Tibial nerve (tissue), 4 donors: ENCODE measurements at places on chromosomes 11 and 22. TPM values are rescaled to one million over a fixed set of nuclear protein-coding genes. Genes with fewer than 3 reads are reported as not detected.

DNA sequence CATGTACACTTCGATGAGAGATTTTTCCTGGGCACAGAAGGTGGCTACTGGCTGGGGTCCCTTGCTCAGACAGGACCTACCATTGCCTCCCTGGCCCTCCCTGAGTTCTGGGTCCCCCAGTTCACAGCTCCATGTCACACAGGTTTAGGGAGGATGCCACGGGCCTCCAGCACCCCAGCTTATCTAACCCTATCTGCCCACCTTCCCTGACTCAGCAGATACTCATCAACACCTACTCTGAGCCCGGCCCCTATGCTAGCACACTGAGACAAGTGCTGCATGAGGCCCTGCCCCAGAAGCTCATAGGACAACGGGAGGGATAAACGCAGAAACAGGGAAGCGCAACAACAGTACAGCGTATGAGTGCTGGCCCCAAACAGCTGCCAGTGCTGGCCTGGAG lies 9.6 kb downstream of the NAGA start:
- H3K4me3 ChIP-seq: no peak overlapping the region
- no peak overlapping the region for H3K27ac ChIP-seq
- H3K27me3 ChIP-seq: no peaks in the 10 kb centered on the region
- no peaks in the 10 kb centered on the region for H3K4me1 ChIP-seq

DNA sequence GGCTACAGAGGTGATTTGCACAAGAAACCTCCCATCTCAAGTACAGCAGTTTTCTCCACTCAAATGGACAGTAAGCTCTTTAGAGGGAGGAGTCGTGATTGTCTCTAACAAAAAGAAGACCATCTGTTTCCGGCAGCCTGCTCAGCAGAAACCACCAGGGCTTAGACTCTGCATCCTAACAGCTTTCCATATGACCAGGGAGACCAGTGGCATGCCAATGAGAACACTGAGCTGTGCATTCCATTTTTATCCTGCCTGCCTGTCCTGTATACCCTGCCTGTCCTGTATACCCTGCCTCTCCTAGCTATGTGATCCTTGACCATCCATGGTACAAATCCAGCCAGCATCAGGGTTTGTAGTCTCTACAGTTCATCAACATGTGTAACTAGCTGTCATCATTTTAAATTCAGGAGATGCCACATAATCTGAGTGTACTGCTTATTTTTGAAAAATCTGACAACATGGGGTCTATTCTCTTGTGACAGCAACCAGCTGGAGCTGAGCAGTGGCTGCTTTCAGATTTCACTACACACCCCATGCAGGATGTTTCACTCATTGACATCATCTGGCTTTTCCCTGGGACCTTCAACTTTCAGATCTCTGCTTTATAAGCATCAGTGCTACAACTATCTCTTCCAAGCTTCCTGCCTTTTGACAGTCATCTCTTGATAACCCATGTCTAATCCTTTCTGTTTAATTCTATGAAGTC lies 50.5 kb upstream of the POU2AF2 start:
- DNase-seq: no peak
- H3K27me3 ChIP-seq: no peaks in the 10 kb centered on the region
- H3K4me3 ChIP-seq: no peak overlapping the region
- H3K36me3 ChIP-seq: no peaks in the 10 kb centered on the region
- no peaks in the 10 kb centered on the region for H3K4me1 ChIP-seq

HDAC10 gene
- total RNA-seq: 69.6 TPM

C11orf65 gene
- total RNA-seq: 0.84 TPM

DNA sequence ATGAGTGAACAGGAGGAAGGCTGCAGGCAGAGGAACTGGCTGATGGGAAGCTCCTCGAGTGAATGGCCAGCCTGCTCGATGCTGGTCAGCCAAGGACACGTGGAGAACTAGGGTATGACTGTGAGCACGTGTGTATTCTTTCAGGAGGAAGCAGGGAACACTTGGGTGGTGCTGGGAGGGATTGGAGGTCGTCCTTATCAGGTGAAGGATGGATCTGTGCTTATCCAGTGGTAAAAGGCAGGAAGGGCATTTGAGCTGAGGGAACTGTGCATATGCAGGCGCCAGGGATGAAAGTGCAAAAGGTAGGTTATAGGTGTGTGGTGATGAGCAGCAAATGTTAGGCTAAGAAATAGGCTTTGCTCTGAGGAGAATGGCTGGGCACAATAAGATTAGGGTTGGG lies 9.7 kb upstream of the SLCO2B1 start:
- DNase-seq: no peak
- H3K27me3 ChIP-seq: no peaks in the 10 kb centered on the region
- H3K4me3 ChIP-seq: no peak overlapping the region
- H3K27ac ChIP-seq: no peak overlapping the region
- H3K36me3 ChIP-seq: no peaks in the 10 kb centered on the region

KCNK7 gene
- 3.3 TPM for total RNA-seq

GRCh38 chr11:106553304-106553703 lies 465.0 kb downstream of the GUCY1A2 start:
- no peak for DNase-seq
- H3K27me3 ChIP-seq: no peaks in the 10 kb centered on the region
- no peaks in the 10 kb centered on the region for H3K36me3 ChIP-seq

DNA sequence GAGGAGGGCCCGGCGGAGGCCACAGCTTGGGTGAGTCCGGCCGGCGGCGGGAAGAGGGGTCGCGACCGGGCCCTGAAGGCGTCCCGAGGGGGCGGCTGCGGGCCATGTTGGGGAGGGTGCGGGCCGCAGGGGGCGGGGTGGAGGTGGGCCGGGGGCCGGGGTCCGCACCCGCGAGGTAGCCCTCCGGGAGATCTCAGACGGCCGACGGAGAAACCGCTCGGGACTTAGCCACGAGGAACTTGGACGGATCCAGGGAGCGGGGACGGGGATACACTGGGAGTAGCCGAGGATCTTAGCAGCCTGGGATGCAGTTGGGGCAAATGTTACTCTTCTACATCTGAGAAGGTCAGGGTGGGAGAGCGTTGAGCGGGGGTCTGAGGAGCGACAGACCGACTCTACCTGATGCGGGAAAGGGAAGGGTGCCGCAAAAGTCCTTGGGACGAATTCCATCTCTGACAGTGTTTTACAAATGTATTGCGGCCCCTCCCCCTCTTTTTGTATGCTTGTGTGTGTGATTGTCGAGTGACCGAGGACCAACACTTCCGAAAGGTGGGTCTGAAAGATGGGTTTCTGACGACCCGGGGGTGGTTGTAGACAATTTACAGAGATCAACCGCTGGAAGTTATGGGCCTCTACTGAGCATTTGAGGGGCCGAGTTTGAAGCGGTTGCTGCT lies 658 bp downstream of the STIP1 start:
- no peaks in the 10 kb centered on the region for H3K27me3 ChIP-seq
- no peak for DNase-seq
- no peak overlapping the region for H3K27ac ChIP-seq
- peaks cover 18% of the 10 kb centered on the region for H3K4me1 ChIP-seq
- H3K4me3 ChIP-seq: no peak overlapping the region

DNA sequence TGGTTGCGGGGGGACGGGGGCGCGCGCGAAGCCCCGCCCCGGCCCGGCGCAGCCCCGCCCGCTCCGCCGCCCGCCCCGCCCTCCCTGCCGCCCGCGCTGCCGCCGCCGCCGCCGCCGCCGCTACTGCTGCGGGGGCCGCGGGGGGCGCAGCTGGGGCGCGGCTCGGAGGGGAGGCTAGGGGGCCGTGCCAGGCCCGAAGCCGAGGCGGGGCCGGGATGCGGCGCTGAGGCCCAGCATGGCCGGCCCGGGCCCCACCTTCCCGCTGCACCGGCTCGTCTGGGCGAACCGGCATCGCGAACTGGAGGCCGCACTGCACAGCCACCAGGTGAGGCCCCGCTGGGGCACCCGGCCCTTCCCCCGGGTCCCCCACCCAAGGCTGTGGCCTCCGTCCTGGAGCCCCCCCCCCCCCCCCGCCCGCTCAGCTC lies at the start of gene ANKRD13D:
TSS of gene ANKRD13D (plus strand) at position 78 of the 425 bp plus-strand sequence. CDS start at position 236, 158 bp downstream.
- H3K27me3 ChIP-seq: no peaks in the 10 kb centered on the region
- peak within 1 kb of the TSS; percentile 90 for H3K27ac ChIP-seq
- H3K36me3 ChIP-seq: no peaks in the 10 kb centered on the region
- H3K4me3 ChIP-seq: peak within 1 kb of the TSS; percentile 88
- no peak for DNase-seq

GRCh38 chr11:95466416-95466815 lies 235.4 kb upstream of the SESN3 start:
- DNase-seq: no peak
- no peaks in the 10 kb centered on the region for H3K27me3 ChIP-seq
- H3K27ac ChIP-seq: no peak overlapping the region
- no peaks in the 10 kb centered on the region for H3K4me1 ChIP-seq
- H3K4me3 ChIP-seq: no peak overlapping the region

P2RX6 gene
- total RNA-seq: 0.90 TPM

GRCh38 chr22:24088816-24089215 lies 77.7 kb downstream of the CABIN1 start:
- no peak overlapping the region for H3K4me3 ChIP-seq
- no peaks in the 10 kb centered on the region for H3K4me1 ChIP-seq
- H3K27ac ChIP-seq: no peak overlapping the region
- peaks cover 27% of the 10 kb centered on the region for H3K36me3 ChIP-seq
- no peak for DNase-seq

- H3K4me1 ChIP-seq: peaks cover 48% of the 10 kb centered on the region
- H3K4me3 ChIP-seq: peak overlapping the region; percentile 59
- no peaks in the 10 kb centered on the region for H3K36me3 ChIP-seq
- DNase-seq: no peak
- H3K27me3 ChIP-seq: no peaks in the 10 kb centered on the region
- peak overlapping the region; percentile 54 for H3K27ac ChIP-seq
Measured at GRCh38 chr22:46577368-46578249, 40.2 kb upstream of the CELSR1 start.

DNA sequence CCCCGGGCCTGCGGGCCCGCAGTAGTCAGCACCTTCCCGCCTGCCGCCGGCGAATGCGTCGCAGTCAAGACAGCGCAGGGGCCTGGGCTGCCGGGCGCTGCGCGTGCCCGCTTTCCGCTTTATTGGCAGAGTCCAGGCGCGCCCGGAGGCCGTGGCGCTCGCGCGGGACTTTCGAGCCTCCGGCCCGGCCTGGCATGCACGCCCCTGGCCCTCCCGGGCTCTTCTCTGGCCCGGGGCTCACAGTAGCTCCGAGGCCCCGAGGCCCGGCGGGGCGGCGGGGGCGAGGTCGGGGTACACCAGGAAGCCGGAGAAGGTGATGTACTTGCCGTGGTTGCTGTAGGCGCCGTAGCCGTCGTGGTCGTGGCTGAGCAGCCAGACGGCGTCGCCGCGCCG lies 3.1 kb downstream of the FAM180B start:
- H3K4me3 ChIP-seq: peak overlapping the region; percentile 21
- no peak for DNase-seq
- H3K4me1 ChIP-seq: peaks cover 3% of the 10 kb centered on the region

DNA sequence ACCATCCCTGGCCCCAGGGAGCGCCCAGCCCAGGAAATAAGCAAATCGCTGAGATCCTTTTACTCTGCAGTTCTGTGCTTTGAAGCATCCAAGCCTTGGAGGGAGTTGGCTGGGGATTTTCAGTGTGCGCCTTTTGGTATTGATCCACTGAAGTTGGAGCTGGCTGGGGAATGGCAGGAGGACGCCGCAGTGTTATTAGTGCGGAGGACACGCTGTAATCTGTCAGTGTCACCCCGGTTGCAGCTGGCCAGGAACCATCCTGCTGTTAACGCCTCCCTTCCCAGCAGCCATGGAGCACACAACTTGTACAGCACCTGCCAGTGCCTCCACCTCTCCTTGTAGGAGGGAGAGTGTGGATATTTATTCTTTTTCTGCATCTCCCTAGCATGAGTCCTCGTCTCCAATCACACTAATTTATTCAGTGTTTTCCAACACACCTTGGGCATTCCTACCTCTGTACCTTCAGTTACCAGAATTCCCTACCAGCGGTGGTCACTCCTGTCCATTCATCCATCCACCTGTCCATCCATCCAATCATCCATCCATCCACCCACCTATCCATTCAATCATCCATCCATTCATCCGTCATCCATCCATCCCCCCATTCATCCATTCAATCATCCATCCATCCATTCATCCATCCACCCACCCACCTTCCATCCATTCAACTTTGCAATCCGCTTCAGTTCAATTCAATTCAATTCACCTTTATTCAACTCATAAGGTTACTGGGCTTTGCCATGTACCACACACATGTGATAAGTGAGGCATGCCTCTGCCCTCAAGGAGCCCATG lies 21.9 kb upstream of the EIF3D start:
- H3K36me3 ChIP-seq: no peaks in the 10 kb centered on the region
- no peak overlapping the region for H3K4me3 ChIP-seq
- H3K27ac ChIP-seq: no peak overlapping the region
- DNase-seq: no peak
- no peaks in the 10 kb centered on the region for H3K4me1 ChIP-seq

GRCh38 chr22:19044381-19044780 lies 77.8 kb downstream of the DGCR2 start:
- peaks cover 100% of the 10 kb centered on the region for H3K36me3 ChIP-seq
- H3K4me3 ChIP-seq: no peak overlapping the region
- no peaks in the 10 kb centered on the region for H3K27me3 ChIP-seq
- H3K4me1 ChIP-seq: no peaks in the 10 kb centered on the region
- DNase-seq: no peak

TSGA10IP gene
- total RNA-seq: not detected

- no peaks in the 10 kb centered on the region for H3K27me3 ChIP-seq
- no peak overlapping the region for H3K27ac ChIP-seq
- no peaks in the 10 kb centered on the region for H3K4me1 ChIP-seq
- no peaks in the 10 kb centered on the region for H3K36me3 ChIP-seq
- no peak for DNase-seq
Measured at GRCh38 chr22:33894036-33894435, 26.2 kb downstream of the LARGE1 start.

DNA sequence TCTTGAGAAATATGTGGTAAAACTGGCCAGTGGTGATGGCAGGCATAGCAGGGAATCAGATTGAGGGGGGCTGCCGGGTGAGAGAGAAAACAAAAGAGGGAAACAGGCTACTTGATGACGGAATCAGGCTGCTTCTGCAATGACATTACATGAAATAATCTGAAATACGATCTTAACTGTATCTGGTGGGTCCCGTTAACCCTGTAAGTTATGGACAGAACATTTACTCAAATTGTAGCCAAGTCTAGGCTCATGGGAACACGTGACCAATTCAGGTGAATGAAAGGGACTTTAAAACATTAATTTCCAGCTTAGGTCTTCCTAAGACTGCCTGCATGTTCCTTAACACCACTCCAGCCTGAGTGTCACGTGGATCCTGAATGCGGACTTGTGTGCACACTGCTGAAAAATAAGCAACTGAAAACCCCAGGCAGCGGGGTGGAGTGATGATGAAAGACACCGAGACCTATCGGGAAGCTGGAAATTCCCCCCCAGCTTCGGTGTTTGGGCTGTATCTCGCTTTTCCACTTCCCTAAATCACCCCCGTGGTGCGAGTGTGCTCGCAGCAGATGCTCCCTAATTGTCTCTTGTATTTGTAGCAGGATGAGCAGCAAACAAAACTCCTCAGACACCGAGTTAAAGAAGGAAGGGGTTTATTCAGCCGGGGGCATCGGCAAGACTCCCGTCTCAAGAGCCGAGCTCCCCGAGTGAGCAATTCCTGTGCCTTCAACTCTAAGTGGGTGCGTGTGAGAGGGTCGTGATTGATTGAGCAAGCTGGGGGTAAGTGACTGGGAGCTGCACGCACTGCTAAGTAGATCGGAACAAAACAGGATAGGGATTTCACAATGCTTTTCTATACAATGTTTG lies 145.0 kb upstream of the GRK3 start:
- no peak overlapping the region for H3K27ac ChIP-seq
- peaks cover 72% of the 10 kb centered on the region for H3K27me3 ChIP-seq
- peaks cover 18% of the 10 kb centered on the region for H3K4me1 ChIP-seq
- no peak for DNase-seq
- peak overlapping the region; percentile 10 for H3K4me3 ChIP-seq
- no peaks in the 10 kb centered on the region for H3K36me3 ChIP-seq

- peak; percentile 86 for DNase-seq
- H3K4me3 ChIP-seq: no peak overlapping the region
- no peaks in the 10 kb centered on the region for H3K4me1 ChIP-seq
- no peaks in the 10 kb centered on the region for H3K27me3 ChIP-seq
- H3K36me3 ChIP-seq: no peaks in the 10 kb centered on the region
Measured at GRCh38 chr22:23385678-23386631, 194.1 kb downstream of the IGLL1 start.

NOX4 gene
- 81.3 TPM for total RNA-seq
